ENCODE measurements at places on chromosomes 7 and 10.

- DNase-seq: no peak
Observed at GRCh38 chr7:8255680-8256655, 6.0 kb downstream of the ICA1 start.

- DNase-seq: no peak
Observed at GRCh38 chr10:536371-536925, 153.0 kb downstream of the DIP2C start.

GRCh38 chr7:93601363-93601762 lies 26.8 kb upstream of the CALCR start:
- DNase-seq: no peak

DNA sequence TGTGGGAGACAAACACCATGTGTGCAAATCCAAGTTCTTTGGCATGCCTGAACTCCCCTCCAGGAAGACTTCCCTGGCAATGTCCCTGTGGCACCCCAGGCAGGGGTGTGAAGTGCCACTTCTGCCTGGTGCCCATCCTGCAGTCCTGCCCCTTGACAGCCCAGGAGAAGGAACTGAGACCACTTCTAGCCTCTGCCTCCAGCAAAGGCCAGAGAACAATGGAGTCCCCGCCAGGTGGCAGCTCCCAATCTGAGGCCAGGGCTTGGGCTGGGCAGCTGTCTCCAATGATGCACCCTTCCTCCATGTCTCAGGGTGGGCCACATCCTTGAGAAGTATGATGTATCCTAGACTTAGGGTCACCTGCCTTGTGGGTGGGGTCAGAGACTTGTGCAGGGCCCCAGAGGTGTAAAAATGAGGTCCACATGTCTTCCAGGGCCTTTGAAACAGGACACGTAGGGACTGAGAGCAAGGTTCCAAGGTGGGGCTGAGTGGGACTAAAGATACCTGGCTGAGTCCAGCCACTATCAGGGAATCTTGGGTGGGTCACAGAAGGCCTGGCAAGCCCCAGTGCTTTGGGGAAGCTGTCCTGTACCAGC lies 5.5 kb downstream of the FXYD4 start:
- no peak for DNase-seq

- DNase-seq: no peak
Observed at GRCh38 chr7:157462840-157463239, 126.0 kb downstream of the DNAJB6 start.

DNA sequence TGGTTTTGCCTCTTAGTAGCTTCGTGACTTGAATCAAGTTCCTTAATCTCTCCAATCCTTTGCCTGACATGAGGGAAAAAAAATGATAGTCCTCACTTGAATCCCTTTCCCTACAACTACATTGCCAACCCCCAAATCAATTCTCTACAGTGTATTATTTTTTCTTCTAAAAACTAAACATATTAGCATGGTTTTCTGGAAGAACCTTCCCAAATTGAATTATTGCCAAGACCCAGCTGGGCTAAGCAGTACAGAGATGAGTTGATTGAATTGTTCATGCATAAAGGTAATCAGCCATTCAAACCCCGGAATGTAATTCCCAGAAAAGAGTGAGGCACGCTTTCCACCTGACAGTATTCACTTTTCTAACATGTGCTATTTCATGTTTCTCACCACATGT lies 155.6 kb upstream of the AGR3 start:
- DNase-seq: no peak

All from frontal cortex (tissue), 4 donors.